ENCODE measurements at places on chromosomes 2 and 18.

DNA sequence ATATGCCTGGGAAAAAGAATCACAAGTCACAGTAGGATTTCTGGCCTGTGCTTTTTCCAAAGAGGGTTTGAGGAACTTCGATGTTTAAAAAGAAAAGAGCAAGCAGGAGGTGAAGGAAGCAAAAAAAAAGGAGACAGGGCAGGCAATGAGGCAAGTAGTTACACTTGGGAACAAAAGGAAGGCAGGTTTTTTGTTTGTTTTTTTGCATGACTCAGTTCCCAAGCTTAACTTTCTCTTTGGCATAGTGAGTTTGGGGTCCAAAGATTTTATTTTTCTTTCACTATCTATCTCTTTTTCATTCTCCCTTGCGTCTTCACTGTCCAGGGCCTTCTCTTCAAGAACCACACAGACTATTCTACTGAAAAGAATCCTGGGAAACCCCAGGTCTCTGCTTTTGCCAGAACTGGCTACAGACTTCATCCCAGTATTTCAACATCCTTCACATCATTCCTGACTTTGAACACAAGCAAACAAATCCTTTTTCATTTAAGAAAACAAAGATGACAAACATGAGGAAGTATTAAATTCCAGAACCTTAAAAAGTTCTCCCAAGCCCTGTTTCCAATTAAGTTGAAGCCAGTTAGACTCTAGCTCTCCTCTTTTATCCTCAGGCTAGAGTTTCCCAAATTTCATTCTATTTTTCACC, 210.7 kb upstream of the RND3 start:
- no peak for DNase-seq

DNA sequence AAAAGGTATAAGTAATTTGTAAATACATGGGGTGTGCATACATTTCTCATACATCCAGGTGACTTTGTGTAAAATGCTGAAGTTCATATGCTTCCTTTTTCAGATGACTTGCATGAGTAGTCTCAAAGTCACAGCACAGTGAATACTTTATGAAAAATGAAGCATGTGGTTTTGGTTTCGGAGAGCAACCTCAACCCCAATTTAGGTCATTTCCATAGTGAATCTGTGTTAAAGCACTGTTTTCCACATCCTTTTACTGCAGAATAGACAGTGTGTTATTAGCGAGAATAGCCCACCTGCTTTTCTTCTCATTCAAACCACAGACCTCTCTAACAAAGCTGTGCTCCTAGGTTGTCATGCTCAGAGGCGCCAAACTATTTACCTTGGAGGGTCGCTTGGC, 204.4 kb upstream of the RASGRP3 start:
- no peak for DNase-seq

GRCh38 chr18:40878371-40878770, 1076.7 kb upstream of the PIK3C3 start:
- DNase-seq, result no peak

DNA sequence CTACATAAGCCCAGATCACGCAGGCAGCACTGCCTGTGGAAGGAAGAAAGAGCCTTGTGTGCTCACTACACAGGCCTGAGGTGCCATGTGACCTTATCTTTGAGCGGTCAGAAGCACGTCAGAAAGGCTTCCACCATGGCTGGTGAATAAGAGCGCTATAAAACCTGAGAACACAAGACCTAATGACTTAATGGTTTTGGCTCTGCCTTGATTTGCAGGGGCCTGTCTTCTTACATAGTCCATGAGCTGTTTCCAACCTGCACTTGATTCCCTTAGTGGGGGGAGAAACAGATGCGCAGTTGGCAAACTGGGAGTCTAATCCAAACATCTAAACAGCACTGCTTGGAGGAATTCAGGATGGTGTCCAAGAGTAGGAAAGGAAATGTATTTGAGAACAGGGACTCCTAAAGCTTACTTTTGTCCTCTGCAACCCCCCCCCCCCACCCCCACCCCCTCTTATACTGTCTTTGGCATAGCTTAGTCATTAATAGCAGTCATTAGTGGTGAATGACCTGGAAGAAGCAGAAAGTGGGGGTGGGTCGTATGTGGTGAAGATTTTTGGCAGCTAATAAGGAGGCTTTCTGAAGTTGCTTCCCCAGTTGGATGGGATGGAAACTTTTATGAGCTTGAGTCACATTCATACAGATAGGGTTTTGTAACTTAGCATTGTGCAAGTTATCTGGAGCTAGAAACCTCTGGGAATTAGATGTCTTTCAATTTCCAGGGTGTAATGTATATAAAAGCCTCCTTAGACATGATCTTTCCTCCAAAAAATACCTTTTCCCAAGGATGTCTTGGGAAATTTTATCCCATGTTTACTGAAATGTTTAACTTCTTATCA, 454.1 kb downstream of the MEIS1 start:
- DNase-seq, result no peak

DNA sequence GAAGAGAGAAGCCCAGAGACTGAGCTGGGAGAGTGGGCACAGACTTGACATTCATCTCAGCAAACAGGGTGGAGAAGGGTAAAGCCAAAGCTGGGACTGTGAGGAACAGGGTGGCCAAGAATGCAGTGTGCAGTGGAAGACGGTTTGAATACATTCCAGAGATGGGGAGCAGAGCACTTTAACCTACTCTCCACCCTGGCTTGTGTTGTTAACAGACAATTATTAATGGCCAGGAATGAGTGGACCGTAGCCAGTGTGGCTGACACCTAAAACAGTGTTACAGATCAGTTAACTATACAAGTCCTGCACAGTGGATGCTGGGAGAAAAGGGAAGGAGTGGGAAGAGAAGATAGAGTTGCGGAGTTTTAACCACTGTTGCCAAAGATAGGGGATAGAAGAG, 7.4 kb upstream of the NAB1 start:
- DNase-seq, result no peak

- no peak for DNase-seq
Observed at GRCh38 chr2:218137514-218137913, 11.7 kb downstream of the CXCR2 start.

DNA sequence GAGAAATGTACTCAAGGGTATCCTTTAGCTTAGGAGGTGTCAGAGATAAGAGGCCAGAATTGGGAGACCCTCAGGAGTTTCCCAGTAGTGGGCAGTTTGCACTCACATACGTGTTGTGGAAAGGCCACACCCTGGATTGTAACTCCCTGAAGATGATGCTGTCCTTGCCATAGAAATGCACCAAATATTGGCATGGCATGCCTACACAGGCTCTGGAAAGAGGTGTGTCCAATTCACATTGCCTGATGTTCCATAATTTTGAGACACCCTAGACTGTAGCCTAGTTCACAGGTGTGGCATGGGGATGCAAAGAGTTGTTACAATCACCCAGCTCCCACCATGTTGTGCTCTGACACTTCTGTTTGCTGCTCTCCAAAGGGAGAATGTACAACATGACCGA, 271.9 kb downstream of the CCDC85A start:
- no peak for DNase-seq

GRCh38 chr2:196504788-196505187, 134.7 kb upstream of the CCDC150 start:
- DNase-seq, result no peak

DNA sequence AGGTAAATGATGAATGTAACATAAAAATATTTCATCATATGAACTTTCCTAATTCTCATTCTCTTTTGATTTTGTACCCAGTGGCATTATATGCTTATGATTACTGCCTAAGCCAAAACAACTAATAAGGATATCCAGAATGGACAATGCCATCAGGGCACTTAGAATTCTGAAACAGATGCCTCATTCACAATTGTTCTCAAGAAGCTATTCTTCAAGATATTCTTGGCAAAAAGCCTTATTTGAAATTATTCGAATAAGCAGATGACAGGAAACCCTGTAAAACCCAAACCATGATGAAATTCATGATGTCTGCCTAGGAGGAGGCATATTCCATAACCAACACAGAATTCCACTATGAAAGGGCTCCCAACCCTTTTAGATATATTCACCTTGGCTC, 353.2 kb upstream of the TRIB2 start:
- DNase-seq, result no peak

GRCh38 chr2:50766058-50766457, 265.9 kb downstream of the NRXN1 start:
- no peak for DNase-seq

- no peak for DNase-seq
Observed at GRCh38 chr2:54438271-54438670, 17.9 kb upstream of the SPTBN1 start.

DNA sequence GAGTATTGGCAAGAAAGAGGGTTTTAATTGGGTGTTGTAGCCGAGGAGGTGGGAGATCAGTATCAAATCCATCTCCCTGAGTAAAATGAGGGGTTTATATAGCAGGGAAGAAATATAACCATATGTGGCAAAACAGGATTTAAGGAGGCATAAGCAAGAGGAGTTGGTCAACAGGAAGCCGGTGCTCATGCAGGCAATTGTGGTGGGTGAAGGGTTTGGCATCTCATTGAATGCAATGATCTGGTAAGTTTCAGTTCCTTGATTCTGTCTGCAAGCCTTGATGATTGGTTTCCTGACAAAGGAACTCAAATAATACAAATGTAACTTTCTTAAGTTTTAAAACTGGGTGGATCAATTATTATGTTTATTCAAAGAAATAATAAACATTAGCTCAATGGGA, 564.4 kb upstream of the LINC00305 start:
- no peak for DNase-seq

DNA sequence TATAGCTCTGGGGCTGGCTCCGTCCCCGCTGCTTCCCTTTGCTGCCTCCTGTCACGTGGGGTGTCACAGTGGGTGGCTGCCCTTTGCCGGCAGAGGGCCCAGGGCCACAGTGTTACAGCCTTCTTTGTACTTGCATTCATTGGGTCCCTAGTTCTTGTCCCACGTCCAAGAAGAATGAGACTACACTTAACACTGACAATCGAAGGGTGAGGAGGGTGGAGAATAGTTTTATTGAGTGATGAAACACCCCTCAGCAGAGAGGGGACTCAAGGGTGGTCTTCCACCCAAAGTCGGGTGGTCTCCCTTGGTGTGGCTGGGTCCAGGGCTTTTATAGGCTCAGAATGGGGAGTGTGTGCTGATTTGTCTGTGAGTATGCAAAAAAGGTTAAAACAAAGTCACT, 1.9 kb downstream of the ATG4B start:
- no peak for DNase-seq

- no peak for DNase-seq
Observed at GRCh38 chr2:182615036-182615435, 101.0 kb upstream of the DNAJC10 start.

GRCh38 chr18:44079606-44080005, 601.1 kb upstream of the SETBP1 start:
- no peak for DNase-seq

GRCh38 chr18:23939366-23939765, 75.2 kb upstream of the TTC39C start:
- DNase-seq, result no peak

- no peak for DNase-seq
Observed at GRCh38 chr2:170243898-170244297, 66.0 kb downstream of the MYO3B start.

DNA sequence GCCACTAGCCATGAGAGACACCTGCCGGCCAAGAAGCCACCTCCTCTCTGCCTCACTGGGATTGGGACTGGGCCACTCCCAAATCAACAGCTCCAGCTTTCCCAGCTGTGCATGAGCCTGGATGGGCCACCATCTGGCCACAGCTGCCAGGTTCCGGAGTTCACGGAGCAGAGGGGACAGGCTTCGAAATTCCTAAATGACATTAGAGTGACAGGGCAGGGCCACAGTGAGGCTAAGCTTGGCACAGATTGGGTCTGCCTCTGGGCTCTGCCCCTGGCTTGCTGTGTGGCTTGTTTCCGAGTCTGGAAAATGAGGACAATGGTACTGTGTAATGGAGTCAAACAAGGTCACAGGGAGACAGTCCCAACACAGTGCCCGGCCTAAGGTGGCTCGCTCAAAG, 6.5 kb downstream of the DIPK1C start:
- DNase-seq, result no peak

DNA sequence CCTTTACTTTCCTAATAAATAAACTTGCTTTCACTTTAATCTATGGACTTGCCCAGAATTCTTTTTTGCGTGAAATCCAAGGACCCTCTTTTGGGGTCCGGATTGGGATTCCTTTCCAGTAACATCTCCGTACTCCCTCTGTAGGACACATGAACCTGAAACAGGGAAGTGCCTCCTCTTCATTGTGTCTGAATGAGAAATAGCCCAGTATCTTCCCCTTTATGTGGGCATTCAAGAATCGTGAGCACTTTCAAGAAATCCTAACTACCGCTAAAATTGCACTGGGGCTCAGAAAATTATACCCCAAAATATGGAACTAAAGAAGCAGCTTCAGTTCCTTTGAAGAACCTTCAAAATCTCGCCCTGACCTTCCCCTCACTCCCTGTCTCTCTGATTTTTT, 7.8 kb upstream of the POMC start:
- no peak for DNase-seq

DNA sequence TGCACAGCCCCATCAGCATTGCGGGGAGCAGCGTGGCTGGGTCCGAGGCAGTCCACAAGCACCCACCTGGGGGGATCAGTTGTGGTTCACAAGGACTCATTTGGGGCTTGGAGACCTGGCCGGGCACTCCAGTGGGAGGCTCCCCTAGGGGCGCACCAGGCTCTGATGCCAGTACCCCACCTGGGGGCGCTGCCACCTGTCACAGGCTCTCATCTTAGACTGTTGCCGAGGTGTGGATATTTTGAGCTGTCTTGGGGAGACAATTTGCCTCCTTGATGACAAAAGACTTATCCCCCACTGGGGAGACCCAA, 3.0 kb downstream of the ADRA2B start:
- DNase-seq, result no peak

GRCh38 chr2:64467096-64467843, 13.3 kb downstream of the LGALSL start:
- no peak for DNase-seq

DNA sequence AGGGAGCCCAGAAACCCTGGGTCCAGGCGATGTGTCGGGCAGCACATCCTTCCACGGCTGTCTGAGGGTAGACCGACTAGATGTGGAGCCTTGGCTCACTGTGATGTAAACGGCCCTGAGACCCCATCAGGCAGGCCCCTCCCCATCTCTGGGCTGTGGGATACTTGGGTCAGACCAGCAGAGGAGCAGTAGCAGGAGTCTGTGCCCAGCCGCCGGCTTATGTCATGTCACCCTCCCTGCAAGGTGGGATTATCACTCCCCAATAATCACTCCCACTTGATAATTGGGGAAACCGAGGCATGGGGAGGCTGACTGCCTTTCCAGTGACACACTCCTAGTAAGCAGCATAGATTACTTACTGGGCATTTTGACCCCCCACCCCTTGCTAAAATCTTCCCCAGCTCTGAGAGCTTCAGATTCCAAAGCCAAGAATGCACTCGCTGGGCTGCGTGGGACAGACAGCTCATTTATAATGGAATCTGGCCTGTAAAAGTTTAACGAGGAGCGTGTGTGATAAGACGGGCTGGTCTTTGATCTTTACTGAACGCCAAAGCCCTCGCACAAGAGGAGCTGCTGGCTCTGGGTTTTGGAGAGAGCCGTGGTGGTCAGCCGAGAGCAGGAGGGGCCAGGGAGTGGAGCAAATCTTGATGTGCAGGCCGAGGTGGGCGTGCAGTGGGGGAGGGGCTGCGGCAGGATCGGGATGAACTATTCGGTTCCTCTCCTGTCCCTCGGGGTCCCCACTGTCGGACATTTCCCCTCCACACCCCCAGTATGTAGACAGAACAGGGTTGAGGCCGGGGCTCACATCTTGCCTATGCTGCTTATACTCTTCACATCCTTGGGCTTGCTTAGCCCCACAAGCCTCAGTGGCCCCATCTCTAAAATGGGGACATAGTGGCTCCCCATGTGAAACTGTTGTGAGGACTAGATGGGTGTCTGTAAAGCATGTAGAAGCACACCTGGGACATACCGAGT, 200.0 kb downstream of the GLI2 start:
- DNase-seq, result no peak

All from CD8-positive, alpha-beta memory T cell (primary cell).